ENCODE measurements at places on chromosomes 16 and 17.

DNA sequence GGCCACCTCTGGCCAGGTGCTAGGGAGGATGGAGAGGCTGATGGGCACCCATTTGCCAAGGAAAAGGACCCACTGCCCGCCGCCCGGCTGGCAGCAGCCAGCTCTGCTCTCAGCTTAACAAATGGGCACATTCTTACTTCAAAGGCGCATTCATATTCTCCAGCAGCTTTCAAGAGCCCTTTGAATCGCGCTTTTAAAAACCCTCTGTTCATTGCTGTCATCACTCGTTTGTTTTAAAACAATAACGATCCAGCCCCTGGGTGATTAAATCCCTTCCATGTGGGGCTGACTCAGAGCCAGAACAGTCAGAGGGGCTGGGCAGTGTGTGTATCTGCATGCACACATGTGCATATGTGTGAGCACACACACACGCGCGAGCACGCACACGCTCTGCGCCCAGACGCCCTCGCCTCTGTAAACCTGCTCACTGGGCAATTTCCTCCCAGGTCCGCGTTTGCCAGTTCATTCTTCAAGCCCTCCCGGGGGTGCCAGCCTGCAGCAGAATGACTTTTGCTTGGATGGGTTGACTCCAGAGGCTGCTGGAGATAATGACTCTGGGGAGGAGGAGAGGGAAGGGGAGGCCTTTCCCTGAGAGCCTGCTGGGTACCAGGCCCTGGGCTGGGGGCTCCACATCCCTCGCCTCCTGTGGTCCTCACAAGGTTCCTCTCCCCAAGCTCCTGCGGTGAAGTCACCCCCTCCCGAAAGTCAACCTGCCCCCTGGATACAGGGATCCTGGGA, 133.1 kb downstream of the SDK2 start:
- DNase-seq, result peak; percentile 85

DNA sequence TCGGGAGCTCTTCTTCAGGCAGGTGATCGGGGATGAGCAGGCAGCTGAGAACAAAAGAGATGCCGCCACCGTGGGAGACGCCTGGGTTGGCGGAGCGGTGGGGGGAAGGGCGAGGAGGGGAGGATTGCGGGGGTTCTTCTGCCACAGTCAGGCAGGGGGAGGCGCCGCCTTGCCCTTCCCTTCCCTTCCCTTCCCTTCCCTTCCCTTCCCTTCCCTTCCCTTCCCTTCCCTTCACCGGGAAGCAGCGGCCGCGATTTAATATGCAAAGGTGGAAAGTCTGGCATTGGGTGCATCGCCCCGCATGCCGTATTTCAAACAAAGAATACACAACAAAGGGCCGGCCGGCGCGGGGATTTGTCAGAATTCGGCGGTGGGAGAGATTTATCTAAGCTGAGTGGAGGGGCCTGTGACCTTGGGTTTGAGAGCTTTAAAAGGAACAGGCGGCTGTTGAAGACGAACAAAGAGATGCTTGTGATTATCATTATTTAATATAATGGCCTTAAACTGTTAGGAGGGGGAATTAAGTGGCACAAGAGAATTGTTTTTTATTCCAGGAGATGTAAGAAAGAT, 262.3 kb upstream of the TNRC6C start:
- no peak for DNase-seq

GRCh38 chr17:46977750-46978488, 1.1 kb downstream of the RPRML start:
- DNase-seq, result no peak

- DNase-seq, result no peak
These were observed 38.8 kb downstream of the SNX20 start for GRCh38 chr16:50642349-50642748.

DNA sequence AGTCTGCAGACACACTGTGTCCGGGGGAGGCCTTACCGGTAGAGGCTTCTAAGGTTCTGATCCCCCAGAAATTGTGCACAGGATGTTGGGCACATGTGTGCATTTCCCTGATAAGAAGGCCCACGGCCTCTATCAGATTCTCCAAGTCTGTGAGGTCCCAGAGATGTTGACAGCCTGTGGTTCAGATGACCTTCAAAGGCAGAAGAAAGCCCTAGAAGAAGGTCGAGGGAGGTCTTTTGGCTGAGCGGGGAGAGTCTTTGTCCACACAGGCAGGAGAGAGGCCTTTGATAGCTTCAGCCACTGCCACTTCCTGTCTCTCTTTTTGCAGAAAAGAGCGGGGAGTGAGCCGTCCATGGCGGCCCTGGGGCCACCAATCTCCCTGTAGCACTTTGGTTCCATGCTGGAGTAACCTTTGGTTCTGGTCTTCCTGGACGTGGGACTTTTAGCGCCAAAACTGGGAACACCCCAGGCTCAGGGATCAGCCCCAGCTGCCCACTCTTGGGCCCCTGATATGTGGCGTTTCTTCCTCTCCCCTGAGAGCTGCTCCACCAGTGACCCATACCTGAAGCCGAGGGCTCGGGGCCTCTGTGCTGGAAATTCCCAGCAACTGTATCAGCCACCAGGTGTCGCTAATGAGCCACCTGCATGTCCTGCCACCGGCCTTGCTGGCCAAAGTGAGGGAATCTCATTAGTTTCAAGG, 28.1 kb upstream of the LGALS9 start:
- peak; percentile 55 for DNase-seq

- no peak for DNase-seq
These were observed 254.5 kb upstream of the ELAC2 start for GRCh38 chr17:13272296-13272695.

DNA sequence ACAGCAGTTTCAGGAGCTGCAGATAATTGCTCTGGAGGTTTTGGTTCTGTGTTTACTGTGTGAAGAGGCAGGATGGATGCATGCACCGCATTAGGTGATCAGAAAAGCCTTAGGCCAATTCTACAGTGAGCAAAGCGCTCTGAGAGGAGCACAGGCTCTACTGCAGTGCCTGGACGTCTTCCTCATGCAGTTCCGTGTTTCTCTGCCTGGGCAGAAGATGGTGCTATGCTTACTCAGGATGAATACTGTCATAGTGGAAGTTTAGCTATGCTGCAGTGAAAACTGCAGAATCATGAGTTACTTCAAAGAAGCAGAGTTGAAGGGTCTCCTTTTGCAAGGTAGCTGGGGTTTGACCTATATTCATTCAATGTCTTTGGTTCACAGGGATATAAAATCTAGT, 1012.4 kb downstream of the KCNJ18 start:
- DNase-seq, result no peak

- peak; percentile 70 for DNase-seq
These were observed 773 bp upstream of the PPM1D start for GRCh38 chr17:60599220-60599619.

GRCh38 chr17:46887717-46888116, 35.2 kb upstream of the GOSR2 start:
- no peak for DNase-seq

DNA sequence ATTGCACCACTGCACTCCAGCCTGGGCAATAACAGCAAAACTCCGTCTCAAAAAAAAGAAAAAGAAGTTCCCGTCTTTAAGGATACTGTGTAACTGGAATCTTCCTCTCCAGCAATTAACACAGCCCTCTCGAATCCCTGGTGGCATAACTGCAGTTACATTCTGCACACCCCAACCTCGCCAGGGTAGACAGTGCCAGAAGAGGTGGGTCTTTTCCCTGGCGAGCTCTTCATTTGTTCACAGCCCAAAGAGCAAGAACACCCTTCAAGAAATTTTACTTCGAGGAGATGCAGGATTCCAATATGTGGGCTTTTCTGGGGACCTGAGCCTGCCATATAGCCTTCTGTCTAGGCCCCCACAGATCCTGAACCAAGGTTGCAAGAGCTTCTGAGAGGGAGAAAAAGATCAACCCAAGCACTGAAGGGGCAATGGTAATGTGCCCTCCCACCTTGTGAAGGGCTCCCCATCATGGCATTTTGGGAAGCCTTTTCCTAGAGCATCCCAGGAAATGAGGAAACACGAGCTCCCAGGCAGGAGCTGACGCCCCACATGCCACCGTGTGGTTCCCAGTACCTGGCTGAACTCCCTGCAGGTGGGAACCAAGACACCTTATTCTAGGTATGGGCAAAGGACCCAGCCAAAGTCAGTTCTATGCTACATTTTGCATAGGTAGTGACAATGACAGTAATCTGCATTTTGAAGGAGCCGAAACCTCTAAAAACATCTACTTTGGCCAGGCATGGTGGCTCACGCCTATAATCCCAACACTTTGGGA, 26.9 kb downstream of the TK2 start:
- DNase-seq, result no peak

DNA sequence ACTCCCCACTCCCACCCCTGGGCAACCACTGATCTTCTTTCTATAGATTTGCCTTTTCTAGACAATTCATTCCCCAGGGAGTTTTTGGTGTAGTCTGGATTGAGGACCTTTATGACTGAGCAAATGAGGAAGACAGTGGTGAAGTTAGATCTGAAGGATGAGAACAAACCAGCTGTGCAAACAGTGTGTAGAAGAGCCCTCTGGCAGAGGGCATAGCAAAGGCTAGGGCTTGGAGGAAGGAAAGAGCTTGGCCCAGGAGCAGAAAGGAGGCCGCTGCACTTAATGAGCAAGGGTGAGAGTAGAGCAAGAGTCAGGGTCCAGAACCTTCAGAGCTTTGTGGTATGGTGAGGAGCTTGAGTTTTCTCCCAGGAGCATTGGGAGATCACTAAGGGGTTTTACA, 352.7 kb downstream of the CA10 start:
- no peak for DNase-seq

DNA sequence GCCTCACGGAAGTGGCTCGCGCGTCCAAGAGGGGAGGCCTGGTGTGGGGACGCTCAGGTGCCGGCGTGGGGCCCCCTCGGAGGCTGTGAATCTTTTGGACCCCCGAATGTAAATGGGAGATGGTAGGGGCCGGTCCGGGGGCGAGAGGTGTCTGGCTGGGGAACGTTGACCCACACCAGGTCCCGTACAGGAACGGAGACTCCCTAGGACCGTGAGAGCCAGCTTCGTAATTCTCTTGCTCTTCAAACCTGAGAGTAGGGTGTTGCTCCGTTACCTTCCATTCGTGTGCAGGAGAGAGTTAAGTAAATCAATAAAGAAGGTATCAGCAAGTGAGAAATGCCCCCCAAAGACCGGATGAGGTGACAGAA, 481 bp downstream of the LYRM1 start:
- no peak for DNase-seq

DNA sequence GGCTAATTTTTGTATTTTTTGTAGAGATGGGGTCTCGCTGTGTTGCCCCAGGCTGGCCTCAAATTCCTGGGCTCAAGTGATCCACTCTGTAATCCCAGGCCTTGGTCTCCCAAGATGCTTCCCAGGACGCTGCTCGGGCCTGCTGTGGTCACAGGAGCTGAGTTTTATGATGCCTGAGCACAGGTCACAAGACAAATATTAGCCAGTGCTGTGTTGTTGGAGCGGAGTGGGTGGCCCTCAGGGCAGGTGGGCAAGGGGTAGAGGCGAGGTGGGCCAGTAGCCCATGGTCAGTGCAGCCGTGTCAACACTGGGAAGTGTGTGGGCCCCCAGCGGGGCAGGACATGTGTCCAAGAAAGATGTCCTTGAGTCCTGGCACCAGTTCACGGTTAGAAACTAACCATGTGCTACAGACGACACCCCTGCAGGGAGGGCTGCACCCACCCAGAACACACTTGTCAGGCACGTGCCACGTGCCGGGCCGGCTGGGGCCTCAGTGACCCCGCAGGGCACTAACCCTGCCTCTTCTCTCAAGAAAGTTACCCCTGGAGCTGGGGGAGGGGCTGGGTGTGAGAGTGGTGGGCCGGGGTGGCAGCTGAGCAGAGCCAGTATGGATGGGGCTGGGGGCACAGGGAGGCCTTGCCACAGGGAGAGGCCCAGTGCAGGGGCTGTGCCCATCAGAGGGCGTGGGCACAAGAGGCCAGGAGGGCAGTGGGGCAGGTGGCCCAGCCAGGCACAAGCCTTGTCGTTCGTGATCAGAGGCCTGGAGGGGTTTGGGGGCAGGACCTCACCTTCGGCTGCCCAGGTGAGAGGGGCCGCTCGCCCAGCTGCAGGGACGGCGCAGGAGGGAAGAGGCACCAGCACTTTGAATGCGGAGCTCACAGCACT, 103.1 kb upstream of the CHMP6 start:
- no peak for DNase-seq

- no peak for DNase-seq
These were observed at the start of gene SKAP1 for GRCh38 chr17:48429638-48430586. TSS of gene SKAP1 (minus strand) at chr17:48430214.

- no peak for DNase-seq
These were observed 10.2 kb downstream of the CYB561 start for GRCh38 chr17:63435681-63436522.

DNA sequence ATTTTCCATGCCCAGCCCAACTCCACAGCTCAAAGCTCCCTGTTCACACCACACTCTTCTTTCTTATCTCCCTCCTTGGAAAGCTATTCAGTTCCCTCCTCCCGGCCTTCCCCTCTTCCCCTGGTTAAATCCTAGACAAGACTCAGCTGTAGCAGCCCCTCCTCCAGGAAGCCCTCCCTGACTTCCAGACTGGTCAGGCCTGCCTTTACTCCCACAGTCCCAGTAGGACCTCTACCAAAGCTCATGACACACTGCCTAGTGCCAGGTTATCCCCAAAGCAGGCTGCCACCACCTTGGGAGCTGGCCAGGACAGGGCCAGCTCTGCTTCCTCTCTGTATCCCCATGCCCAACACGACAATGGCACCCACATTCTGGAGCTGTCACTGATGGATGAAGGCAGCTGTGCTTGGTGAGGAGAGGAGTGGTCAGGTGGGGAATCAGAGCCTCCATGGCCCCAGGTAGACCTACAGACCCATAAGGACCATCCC, 50.0 kb downstream of the BEAN1 start:
- no peak for DNase-seq

DNA sequence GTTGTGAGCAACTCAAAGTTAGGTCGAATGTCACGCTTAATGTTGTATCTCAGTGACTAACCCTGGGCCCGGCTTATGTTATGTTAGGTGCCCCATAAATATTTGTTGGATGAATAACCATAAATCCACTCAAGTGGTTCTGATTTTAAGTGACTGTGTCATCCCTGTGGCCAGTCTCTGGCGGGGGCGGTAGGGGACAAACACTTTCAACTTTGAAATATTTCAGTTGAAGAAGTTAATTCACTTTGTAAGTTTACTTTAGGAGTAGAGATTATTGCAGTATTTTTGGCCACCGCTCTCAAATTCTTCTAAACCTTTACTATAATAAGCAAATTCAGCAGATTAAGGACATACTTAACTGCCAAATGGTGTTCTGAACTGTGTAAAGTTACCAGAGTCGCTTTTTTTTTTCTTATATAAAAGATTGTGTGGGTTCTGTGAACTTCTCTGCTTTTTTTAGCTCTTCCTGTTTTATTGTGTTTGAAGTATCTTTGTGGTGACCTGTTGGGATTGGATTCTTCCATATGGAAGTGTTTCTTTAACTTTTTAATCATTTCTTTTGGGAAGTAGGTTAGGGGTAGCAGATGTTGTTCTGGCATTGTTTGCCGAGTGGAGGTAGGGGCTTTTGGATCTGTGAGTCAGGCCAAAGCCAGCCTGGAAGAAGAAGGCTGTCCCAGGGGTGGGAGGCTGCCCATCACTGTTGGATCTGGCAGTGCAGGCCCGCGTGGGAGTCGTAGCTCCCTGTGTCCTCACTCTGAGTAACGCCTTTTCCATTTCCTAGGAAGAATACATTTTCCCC, 61.4 kb upstream of the TBX2 start:
- no peak for DNase-seq

- DNase-seq, result no peak
These were observed 118.6 kb downstream of the STX8 start for GRCh38 chr17:9457005-9457404.

GRCh38 chr16:21203155-21203797, 8.1 kb downstream of the ZP2 start:
- no peak for DNase-seq

GRCh38 chr16:72832621-72833248, 215.2 kb downstream of the ZFHX3 start:
- DNase-seq, result peak; percentile 35

All from hippocampal formation (tissue), 2 donors.